GM04503 (cell line): ENCODE measurements at places on chromosomes 1 and 21.
A peak's percentile ranks its signal among the peaks of the same experiment; 100 is the strongest.

DNA sequence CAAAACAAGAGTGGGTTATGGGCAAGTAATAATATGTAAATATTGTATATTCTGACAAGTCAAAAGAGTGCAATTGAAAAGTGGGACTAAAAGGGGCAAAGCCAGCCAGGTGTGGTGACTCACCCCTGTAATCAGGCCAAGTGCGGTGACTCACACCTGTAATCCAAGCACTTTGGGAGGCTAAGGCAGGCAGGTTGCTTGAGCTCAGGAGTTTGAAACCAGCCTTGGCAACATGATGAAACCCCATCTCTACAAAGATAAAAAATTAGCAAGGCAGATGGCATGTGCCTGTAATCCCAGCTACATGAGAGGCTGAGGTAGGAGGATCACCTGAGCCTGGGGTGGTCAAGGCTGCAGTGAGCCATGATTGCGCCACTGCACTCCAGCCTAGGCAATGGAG lies 304.0 kb downstream of the HHIPL2 start:
- DNase-seq: no peak

DNA sequence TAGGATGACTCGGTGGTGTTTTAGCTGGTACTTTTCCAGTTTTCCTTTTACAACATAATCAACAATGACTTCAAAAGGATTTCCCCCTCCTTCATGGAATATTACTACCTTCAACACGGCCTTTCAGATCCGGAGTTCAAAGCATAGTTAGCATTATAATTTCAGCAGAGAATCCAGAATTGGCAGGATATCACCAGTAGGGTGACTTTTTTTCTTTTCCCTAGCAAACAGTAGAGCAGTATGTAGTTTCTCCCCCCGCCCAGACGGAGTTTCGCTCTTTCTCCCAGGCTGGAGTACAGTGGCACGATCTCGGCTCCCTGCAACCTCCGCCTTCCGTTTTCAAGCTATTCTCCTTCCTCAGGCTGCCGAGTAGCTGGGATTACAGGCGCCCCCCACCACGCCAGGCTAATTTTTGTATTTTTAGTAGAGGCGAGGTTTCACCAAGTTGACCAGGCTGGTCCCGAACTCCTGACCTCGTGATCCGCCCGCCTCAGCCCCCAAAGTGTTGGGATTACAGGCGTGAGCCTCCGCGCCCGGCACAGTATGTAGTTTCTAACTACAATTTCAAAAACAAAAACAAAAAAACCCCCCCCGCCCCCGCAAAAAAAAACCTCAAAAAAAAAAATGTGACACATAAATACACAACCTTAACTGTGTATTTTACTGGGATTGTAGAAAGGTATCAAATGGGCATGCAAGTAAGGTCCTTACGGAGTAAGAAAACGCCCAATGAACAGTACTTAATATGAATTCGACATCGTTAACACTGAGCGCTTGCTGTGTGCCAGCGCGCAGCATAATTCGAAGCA lies 1.5 kb upstream of the COX20 start:
- no peak for DNase-seq

DNA sequence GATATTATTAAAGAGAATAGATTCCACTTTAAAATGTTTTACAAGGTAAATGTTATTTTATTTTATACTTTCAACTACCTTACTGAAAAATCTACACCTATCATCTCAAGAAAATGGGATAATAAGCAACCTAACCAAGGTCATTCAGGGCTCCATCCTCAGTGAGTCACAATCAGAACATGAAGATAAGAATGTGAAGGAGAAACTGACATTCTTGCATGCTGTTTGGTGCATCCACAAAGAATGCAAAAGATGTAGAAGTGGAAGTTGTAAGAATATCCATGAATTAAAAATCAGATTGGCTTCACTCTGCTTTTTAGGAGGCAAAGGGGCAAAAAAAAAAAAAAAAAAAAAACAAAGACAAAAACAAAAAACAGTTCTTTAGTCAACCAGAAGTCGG lies 6.5 kb downstream of the WARS2 start:
- peak; percentile 47 for DNase-seq

DNA sequence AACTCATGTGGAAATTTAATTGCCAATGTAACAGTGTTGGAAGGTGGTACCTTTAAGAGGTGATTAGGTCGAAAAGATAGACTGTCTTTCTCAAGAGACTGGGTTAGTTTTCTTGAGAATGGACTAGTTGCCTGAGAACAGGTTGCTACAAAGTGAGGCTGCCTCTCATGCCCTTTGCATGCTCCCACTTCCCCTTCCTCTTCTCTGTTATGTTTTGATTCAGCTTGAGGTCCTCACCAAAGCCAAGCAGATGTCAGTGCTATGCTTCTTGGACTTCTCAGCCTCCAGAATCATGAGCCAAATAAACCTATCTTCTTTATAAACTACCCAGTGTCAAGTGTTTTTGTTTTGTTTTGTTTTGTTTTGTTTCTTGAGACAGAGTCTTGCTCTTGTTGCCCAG lies 187.0 kb upstream of the RUNX1 start:
- no peak for DNase-seq

DNA sequence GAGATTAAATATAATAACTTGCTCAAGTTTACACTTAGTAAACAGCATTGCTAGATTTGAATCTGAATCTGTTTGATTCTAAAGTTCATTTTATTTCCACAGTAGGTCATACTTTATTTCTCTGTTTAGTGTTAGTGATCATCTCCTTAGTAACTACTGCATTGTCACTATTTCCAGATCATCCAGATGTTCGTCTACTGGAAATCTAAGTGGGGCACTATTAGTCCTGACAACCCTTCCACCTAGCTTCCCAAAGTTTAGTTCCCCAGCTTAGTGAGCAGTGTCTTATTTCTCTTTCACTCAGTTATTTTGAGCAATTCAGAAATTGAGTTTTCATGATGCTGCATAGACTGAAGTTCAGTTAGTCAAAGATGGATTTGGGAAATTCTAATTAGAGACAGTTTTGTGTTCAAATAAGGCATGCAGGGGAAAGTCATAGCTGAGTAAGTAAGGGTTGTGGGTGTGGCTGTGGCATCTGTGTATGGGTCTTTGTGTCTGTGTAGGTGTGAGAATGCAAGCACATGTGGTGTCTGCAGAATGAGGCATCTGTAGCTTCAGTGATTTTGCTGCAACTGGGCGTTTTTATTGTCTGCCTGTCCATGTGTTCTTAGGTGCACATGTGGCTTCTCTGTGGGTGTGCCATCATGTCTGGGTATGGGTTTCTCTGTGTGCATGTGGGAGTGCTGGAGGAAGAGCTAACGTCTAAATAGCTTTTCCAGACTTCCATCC lies 107.3 kb downstream of the NTMT2 start:
- DNase-seq: no peak

DNA sequence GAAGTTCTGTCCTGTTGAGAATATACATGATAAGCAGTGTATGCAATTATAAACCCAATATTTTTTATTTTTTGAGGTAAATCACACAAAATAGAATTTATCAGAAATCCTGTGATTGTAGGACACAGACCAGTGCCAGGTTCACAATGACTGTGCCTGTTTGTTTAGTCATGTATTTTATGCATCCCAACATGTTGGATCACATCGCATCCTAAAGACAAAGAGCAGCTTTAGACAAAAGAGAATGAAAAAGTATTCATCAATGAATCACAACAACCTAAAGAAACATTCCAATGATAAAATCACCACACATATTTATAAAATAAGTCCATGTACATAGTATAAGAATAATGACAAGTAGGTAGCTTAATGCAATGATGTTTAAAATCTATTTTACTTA lies 53.2 kb upstream of the LRRC8D start:
- DNase-seq: no peak

DNA sequence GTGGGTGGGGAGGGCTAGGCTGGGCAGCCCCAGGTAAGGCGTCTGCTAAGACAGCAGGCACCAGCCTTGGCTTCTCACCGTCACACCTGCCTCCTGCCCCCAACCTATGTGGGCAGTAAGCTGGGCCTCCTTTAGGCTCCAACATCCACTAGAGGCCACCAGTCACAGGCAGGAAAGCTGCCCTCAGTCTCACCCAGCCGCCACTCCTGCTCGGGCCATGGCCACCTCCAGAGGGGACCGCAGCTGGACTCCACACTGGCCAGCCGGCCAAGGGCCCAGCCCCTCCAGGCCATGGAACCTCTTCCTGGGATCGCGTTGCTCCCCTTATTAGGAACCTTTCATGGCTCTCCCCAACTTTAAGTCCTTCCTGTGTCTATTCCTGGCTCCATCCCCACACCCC lies 74.5 kb downstream of the MRPL37 start:
- DNase-seq: no peak

- no peak for DNase-seq
Measured at GRCh38 chr1:172139196-172139595, 281.3 kb upstream of the C1orf105 start.

DNA sequence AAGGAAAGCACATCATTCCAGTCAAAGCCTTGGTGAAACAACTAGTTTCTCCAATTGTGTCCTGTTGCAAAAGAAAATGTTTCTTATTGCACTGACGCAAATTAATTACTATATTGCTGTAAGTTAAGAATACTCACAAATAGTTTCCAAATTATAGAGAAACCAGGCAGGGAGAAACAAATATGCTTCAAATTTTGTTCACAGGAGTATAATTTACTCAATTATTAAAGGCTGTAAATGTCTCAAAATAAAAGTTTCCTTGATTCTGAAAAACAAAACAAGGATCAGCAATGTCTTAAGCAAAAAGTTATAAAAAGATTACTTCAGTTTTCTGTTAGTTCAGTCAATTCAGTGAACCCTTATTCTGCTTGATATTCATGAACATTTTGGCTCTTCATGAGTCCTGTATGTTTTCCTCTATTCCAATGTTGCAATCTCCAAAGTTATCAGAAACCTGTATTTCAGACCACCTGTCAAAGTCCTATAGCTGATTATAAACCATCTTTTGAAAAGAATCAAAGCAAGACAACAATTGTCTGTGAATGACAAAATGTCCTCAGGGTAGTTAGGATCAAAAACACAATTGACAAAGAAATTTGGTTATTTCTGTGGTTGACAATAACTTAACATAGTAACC lies 11.7 kb upstream of the SYPL2 start:
- no peak for DNase-seq

DNA sequence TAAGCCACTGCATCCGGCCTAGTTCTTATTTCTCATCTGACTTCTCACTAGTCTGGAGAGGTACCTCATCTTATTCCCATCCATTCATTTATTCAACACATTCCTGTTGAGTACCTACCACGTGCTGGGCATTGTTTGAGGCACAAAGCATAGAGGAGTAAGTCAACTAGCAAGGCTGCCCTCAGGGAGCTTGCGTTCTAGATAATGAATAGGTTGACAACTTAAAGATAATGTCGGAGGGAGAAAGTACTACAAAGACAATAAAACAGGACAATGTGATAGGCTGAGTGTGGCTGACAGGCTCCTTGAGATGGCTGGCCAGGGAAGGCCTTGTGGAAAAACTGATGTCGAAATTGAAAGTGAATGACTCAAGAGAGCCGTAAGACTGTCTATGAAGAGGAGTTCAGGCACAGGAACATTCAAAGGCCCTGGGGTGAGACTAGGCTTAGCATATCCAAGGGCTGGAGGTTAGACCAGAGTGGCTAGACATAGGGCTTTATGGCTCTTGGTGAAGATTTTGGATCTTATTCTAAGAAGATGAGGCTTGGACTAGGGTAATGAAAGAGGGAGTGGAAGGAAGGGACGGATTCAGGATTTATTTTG lies 18.3 kb downstream of the SPATA21 start:
- DNase-seq: no peak

DNA sequence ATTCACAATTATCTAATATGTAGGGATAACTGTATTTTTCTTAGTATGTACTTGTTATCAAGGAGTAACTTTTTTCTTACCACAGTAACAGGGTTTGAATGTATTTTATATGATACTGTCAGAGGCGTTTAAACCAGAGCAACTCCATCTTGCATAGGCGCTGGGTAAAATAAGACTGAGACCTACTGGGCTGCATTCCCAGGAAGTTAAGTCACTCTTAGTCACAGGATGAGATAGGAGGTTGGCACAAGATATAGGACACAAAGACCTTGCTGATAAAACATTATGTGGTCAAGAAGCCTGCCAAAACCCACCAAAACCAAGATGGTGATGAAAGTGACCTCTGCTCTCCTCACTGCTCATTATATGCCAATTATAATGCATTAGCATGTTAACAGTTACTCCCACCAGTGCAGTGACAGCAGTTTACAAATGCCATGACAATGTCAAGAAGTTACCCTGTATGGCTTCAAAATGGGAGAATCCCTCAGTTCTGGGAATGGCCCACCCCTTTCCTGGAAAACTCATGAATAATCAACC lies 64.8 kb downstream of the RPE65 start:
- DNase-seq: no peak
